ENCODE measurements at places on chromosomes 11 and 22.
A peak's percentile ranks its signal among the peaks of the same experiment; 100 is the strongest.

DNA sequence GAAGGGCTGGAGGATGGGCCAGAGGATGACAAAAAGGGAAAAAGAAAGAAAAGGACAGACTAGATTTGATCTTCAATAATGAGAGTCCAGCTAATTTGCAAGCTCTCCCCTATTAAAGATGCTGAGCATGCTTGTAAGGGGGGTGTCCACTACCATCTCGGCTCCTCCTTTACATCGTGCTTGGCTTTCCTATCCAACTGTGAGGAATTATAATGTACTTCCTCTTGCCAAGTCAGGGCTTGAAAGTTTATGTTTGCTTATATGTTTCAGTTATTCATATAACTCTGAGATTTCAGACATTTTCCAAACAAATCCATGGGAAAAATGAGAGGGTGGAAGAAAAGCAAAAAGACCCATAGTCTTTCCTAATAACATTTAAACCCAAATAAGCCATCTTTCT, 387.1 kb downstream of the METTL15 start:
- no peak for DNase-seq

- DNase-seq, result no peak
Observed at GRCh38 chr11:6670202-6670830, 12.8 kb downstream of the MRPL17 start.

- DNase-seq, result no peak
Observed at GRCh38 chr22:19820880-19821522, 33.7 kb downstream of the GNB1L start.

DNA sequence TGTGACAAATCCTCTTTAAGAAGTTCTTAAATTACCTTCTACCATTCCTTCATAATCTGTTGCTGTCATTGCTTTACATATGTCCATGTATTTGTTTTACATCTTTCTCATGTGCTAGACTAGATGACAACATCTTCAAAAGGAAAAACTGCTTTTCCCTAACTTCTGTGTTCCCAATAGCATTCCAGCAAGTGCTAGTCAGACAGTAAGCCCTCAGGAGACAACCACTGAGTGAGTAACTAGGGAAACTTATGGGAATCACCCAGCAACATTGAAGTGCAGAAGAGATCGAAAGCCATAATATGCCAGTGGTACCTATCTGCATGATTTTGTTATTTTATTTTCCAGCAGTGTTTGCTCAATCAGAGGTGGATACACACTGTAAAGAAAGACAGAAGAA, 889.7 kb upstream of the API5 start:
- DNase-seq, result peak; percentile 25

- no peak for DNase-seq
Observed at GRCh38 chr11:67732045-67732787, 57.8 kb upstream of the ALDH3B2 start.

DNA sequence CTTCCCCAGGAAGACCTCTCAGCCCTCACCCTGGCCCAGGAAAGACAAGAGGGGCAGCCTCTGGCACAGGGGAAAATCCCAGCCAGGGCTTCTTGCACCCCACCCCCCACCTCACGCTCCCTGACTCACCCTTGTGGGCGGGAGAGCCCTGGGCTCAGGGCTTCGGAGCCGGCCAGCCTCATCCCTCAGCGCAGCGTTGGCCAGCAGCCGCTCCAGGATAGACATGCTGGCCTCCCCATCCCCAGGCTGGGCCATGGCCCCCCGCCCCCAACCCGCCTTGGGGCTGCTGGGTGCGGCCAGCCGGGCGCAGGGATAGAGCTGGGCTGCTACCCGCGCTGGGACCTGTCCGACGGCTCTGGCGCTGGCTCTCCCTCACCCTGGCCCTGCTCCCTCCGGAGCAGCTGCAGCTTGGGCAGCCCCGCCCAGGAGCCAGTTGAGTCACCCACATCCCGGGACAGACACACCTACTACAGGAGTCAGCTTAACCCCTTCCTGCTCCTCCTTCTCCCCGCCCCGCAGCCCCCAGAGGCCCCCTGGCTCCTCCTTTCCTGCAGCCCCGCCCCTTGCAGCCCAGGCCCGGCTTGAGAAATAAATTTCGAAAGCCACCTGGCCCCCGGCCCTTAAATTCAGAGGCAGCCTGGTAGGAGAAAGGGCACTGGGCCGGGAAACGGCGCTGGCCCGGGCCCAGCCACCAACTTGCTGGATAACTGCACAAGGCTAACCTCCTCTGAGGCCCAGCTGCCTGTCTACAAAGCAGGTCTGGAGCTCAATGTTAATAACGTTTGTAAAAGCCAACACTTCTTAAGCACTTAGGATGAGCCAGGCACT, 13.4 kb downstream of the TNKS1BP1 start:
- DNase-seq, result peak; percentile 85

DNA sequence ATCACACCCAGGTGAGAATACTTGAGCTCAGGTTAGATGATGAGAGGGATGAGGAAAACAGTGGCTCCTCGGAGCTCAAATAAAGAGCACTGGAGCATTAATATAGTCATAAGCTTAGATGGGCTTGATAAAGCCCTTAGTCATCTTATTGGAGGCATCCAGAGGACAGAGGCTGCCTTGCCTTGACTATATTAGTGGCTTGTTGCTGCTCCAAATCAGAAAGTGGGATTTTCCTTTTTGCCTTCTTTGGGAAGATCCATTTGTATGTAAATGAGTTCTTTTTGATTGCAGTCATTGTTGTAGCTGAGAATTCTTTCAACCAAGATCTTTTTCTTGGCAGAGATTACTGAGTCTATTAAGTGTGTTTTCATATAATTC, 18.9 kb downstream of the ADM start:
- no peak for DNase-seq

All from fibroblast of skin of left biceps (primary cell).